ENCODE measurements at places on chromosomes 2 and 18.

DNA sequence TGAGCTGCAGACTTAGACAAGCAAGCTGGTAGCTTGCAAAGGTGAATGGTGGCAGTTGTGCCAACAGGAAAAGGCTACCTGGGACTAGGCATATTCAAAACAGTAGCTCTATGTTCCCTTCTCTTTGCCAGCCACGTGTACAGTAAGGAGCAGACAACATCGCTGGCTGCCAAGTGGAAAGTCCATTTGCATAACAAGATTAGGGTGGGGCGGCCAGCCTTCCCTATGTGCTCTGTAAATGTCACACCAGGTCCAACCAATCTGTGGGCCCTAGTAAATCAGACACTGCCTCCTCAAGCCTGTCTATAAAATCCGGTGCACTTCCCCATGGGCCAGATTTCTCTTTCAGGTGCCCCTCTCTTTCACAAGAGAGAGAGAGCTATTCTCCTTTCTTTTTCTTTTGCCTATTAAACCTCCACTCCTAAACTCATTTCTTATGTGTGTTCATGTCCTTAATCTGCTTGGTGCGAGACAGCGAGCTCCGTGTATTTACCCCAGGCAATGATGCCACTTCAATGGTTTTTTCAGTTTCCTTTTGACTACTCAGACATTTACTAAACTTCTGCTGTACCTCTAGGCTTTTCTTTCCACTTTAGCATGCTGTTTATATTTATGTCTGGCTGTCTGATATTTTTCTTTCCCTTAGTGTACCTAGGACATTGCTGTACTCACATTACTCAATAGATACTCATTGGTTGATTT, 297.4 kb upstream of the GCFC2 start:
- no peak for DNase-seq

DNA sequence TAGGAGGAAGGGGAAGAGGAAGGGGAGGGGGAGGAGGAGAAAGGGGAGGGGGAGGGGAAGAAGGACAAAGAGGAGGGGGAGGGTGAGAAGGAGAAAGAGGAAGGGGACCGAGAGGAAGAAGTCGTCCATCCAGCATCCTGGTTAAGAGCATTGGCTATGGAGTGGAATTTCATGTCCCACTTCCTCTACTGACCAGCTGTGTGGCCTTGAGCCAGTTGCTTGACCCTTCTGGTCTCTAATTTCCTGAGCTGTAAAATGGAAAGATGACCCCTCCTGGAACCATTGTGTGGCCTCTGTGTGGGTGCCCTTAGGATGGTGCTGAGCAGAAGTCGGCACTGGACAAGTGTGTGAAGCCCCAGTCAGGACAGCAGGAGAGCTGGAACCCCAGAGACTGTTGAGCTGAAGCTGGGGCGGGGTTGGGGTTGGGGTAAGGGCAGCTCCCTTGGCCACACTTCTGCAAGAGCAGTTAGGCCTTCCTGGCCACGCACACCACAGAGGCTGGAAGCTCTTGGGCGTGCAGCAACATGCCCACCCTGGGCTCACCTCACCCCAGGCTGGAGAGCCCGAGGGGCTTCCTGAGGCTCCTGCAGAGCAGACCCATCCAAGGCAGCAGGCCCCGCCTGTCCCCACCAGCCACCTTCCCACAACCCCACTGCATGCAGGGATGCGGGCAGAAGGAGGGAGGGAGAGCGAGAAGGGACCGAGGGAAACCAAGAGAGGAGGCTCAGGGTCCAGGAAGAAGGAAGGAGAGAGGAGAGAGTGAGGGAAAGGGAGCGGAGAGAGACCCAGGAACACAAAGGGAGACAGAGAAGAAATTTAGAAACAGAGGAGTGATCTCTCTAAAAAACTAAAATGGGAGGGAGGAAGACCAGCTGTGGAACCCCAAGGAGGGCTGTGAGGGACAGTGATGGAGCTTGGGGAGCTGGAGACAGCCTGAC, 16.2 kb downstream of the ADRA2B start:
- no peak for DNase-seq

- no peak for DNase-seq
Measured at GRCh38 chr2:110807522-110807921, 75.1 kb downstream of the ACOXL start.

GRCh38 chr2:189900726-189901125, 116.5 kb downstream of the PMS1 start:
- DNase-seq: no peak

GRCh38 chr2:9170458-9171130, 36.0 kb upstream of the ASAP2 start:
- no peak for DNase-seq

GRCh38 chr18:67043276-67043675, 439.4 kb upstream of the CDH19 start:
- no peak for DNase-seq

DNA sequence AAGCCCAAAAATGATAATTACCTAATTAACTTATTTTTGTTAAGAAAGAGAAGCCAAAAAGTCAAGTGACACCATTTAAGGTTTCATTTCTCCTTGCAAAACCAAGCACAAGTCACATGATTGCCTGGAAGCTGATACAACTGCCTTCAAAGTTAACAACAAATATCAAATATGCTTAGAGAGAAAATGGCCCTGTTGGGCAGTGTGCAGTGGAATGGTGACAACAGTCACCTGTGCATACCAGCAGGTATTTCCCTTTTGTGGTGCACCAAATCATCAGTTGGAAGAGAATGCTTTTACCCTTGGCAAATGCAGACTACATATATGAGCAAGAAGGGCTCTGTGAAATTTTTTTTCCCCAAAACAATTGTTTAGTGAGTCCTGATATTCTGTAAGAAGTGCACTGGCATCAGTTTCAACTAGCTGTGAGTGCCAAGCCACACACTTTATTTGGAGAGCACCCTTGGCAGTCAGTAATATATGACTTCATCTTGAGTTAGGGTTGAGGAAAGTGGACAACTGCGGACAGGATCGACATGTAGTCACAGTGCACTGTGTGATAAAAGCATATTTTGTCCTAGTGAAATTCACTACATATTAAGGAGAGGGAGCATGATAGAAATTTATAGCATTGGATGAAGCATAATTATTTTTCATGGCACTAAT, 74.9 kb upstream of the DOCK10 start:
- no peak for DNase-seq

DNA sequence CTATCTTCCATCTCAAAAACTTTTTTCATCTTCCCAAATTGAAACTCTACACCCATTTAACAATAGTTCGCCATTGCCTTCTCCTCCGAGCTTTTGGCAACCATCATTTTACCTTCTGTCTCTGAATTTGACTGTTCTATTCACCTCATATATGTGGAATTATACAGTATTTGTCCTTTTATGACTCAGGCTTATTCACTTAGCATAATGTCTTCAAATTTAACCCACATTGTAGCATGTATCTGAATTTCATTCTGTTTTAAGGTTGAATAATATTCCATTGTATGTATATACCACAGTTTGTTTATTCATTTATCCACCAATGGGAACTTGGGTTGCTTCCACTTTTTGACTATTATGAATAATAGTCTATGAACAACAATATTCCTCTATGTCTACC, 233.9 kb downstream of the GPD2 start:
- DNase-seq: no peak

GRCh38 chr18:72091369-72091768, 452.8 kb downstream of the CBLN2 start:
- no peak for DNase-seq

- peak; percentile 47 for DNase-seq
Measured at GRCh38 chr2:222613715-222614331, 42.1 kb downstream of the FARSB start.

- DNase-seq: no peak
Measured at GRCh38 chr18:63132819-63133200, 186.8 kb downstream of the BCL2 start.

GRCh38 chr2:66541646-66542045, 106.7 kb downstream of the MEIS1 start:
- no peak for DNase-seq

GRCh38 chr2:100184055-100184737, 41.8 kb upstream of the AFF3 start:
- no peak for DNase-seq

GRCh38 chr2:156398176-156398575, 38.0 kb upstream of the GPD2 start:
- DNase-seq: no peak

GRCh38 chr2:98899041-98899702, 36.9 kb downstream of the CRACDL start:
- no peak for DNase-seq

- no peak for DNase-seq
Measured at GRCh38 chr2:28630341-28630740, 121.3 kb upstream of the PPP1CB start.

GRCh38 chr2:102334486-102334885, 21.1 kb upstream of the IL18R1 start:
- DNase-seq: no peak

- no peak for DNase-seq
Measured at GRCh38 chr2:170843656-170844055, 27.0 kb downstream of the GAD1 start.

GRCh38 chr2:191959209-191959608, 112.3 kb upstream of the CAVIN2 start:
- no peak for DNase-seq

All from NCI-H460 (cell line).